ENCODE measurements at places on chromosomes 3 and 15. TPM values are rescaled to one million over a fixed set of nuclear protein-coding genes. Genes with fewer than 3 reads are reported as not detected.

- DNase-seq = no peak
Measured at GRCh38 chr15:100264994-100265640, 76.7 kb downstream of the ADAMTS17 start.

GRCh38 chr3:59306436-59306835, 256.6 kb upstream of the CFAP20DC start:
- DNase-seq = no peak

DNA sequence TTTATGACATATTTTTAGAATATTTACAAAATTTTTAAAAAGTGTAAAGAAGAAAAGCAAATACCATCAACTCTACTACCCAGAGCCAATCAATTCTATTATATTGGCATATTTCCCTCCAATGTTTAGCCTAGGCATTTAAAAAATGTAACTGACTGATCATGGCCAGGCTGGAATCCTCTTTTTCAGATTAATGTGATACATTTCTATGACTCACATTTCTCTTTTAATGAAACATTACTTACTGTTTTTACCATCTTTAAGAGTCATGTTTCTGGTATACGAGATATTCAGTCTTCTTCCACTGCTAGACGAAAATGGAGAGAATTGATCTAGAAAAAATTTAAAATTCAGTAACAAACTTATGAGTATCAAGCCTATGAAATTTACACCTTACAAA, 53.4 kb upstream of the DCUN1D1 start:
- DNase-seq = no peak

NRROS gene
- total RNA-seq = 13.4 TPM

GRCh38 chr3:30342318-30343060, 263.9 kb upstream of the TGFBR2 start:
- DNase-seq = peak; percentile 98
